ENCODE measurements at places on chromosomes 16 and 17.

DNA sequence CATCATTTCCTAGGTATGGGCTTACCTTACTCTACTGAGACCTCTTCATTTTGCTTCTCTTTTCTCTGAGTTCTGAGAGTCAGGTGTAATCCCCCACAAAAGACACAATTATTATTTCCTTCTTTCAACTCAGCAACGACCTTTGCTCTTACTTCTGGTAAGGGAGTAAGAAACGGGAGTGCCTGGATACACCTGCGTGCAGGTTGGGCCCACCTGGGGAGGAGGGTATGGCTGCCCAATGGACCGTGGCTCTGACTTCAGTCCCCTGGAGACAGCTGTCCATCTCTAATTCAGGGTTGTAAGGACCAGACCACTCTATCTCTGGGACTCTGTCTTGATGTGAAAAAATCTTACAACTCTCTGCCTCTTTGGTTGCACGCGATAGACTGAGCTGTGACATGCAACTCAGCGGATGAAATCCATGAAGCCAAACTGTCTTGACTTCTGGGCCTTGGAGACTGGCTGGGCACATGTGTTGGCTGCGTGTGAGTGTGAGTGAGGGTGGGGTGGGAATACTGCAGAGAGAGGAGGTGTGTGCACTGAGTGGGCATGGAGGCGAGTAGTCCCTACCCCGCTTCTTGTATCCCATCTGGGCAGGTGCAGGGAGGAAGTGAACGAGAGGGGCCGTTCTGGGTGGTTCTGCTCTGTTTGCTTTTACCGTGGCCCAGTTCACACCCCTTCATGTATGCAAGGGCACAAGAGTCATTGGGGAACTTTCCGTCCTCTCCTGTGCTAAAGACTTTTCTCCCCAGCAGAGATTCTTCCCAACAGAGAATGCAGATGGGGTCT is 1.2 kb downstream of the TMEM238L start:
- no peak for DNase-seq

DNA sequence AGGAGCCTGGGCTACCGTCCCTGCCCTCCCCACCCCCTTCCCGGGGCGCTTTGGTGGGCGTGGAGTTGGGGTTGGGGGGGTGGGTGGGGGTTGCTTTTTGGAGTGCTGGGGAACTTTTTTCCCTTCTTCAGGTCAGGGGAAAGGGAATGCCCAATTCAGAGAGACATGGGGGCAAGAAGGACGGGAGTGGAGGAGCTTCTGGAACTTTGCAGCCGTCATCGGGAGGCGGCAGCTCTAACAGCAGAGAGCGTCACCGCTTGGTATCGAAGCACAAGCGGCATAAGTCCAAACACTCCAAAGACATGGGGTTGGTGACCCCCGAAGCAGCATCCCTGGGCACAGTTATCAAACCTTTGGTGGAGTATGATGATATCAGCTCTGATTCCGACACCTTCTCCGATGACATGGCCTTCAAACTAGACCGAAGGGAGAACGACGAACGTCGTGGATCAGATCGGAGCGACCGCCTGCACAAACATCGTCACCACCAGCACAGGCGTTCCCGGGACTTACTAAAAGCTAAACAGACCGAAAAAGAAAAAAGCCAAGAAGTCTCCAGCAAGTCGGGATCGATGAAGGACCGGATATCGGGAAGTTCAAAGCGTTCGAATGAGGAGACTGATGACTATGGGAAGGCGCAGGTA is 762 bp downstream of the CDK12 start:
- no peak for DNase-seq

DNA sequence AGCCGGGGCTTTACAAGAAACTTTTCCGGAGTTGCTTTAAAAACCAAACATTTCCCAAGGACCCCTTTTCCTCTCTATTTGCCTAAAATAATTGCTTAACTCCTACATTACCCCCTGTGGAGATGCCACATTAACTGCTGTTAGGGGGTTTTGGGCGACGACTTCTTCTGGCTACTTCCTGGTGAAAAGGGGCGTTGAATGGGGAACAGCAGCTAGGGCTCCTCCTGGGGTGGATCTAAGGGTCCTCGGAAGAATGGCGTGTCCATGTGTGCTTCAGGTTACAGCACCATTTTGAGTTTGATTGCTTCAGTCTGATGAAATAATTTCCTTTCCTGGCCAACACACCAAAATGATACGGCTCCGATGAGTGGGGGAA is 22.0 kb downstream of the ABCC1 start:
- no peak for DNase-seq

GRCh38 chr16:79972053-79972704 is 371.6 kb upstream of the MAF start:
- no peak for DNase-seq

DNA sequence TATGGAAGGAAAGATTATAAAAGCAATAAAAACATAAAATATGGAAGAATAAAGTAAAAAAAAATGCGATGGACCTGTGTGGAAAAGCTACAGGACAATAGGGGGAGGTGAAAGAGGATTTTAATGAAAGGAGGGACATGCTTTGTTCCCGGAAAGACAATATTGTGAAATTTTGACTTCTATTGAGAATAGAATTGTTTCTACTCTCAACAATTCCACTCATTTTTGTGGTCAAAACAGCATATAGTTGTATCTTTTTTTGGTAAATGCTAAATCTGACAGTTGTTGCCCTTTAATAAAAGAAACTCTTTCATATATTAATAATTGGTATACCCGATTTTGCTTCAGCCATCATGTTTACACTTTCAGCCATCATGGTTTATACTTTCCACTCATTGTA is 22.9 kb upstream of the APPBP2 start:
- DNase-seq, result no peak

DNA sequence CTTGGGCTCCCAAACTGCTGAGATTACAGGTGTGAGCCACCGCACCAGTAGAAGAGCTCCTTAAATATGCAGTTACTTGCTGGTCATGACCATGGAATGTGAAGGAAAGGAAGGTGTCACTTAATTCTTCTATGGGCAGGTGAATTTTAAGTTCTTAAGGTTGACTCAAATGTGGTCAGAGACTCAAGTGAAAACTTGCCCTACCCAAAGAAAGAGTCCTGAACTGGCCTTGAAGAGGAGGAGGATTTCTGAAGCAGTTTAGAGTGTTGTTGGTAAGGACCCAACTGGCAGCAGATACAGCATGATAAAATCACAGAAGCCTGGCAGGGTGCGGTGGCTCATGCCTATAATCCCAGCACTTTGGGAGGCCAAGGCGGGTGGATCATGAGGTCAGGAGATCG is 29.4 kb downstream of the CHD9 start:
- DNase-seq, result no peak

DNA sequence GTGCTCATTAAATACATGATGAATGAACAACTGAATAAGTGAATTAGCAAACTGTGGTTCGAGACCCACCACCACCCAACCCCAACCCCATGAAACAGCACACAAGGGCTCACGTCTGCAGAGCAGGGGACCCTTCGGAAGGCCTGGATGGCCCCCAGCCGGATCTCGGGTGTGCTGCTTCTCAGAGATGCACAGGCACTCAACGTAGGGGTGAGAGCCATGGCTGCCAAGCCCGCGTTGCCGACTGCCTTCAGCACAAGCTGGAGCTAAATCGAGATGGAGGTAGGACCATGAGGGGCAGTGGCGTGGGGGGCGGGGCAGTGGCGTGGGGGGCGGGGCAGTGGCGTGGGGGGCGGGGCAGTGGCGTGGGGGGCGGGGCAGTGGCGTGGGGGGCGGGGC is 93.2 kb downstream of the LITAF start:
- DNase-seq, result no peak

- no peak for DNase-seq
Observed at GRCh38 chr16:74321356-74321755, 24.7 kb downstream of the PSMD7 start.

DNA sequence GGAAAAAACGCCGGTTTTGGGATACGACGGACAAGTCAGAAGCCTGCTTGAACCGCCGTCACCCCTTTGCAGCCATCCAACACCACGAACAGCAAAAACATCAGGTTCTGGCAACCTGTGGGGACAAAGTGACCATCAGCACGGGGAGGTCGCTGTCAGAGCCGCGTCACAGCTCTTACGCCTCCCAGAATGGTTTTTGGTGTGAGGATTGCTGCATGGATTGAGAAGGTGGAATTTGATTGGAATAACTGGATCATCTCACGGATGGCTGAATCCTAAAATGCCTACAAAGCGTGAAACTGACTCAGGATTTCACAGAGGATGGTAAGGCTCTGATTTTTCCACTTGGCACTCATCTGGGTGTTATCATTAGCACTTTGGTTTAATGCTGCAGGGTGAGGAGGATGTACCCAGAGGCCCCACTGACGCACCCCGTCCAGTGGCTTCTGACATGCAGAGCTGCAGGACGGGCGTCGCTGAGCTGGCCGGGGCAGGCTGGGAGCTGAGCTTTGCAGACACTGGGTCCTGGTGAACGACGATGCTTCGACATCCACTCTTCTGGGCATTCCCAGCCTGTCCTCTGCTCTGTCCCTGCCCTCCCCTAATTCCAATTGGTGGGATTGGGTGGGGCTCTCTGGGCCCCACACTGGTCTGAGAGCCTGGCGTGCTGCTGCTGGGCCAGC is 73.4 kb upstream of the CREBBP start:
- DNase-seq, result no peak

DNA sequence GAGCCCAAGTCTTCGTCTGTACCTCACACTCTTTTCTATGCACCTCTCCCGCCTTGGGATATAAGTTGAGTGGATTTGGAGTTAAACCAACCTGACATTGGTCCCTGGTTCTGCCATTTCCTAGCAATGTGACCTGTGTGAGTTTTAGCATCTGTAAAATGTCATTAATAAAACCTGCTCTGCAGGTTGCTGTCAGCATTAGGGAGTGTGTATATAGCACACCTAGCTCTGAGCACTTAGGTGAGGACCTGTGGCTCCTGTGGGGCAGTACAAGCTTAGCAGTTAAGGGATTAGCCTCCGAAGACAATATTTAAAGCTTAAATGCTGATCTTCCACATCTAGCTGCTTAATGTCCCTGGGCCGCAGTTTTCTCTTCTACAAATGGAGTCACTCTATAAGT is 248.0 kb downstream of the TMEM114 start:
- no peak for DNase-seq

GRCh38 chr17:6953689-6954088 is 42.2 kb upstream of the ALOX12 start:
- DNase-seq, result no peak

DNA sequence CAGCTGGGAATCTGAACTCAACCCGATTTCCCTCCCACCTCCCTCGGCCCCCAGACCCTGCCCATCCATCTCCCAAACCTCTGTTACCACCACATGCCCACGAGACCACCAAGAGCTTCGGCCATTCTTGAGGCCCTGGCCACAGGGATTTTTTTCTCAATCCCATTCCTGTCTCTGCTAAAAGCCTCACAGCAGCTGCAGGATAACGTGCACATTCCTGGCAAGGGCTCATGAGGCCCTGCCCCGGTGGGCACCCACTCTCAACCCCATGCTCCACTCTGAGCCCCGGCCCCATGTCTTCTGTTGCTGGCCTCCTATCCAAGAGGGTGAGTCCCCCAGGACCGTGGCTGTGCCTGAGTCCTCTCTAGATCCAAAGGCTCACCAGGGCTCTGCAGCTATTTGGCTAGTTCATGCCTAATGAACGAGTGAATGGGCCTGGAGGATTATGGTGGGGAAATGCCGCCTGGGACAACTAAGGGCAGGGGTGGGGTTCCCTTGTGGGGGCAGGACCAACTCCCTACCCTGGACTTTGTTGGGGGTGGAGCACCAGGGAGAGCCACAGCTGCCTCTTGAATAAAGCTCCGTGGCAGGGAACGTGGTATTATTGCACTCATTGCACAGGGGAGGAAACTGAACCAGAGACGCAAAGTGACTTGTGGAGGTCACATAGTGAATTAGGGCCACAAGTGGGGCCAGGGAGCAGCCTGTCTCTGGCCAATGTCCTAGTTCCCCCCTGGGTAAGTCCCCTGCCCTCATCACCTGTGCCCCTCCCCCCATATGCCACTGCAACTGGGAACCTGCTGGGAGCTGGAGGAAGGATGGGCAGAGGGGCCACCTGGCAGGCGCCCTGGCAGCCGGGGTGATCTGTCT is 113.8 kb upstream of the SMURF2 start:
- DNase-seq, result no peak

- no peak for DNase-seq
Observed at GRCh38 chr16:23549938-23550337, 7.2 kb downstream of the EARS2 start.

- no peak for DNase-seq
Observed at GRCh38 chr17:57154921-57155320, 69.9 kb downstream of the AKAP1 start.
